AG04450 (cell line): ENCODE measurements at places on chromosomes 1 and 21.

DNA sequence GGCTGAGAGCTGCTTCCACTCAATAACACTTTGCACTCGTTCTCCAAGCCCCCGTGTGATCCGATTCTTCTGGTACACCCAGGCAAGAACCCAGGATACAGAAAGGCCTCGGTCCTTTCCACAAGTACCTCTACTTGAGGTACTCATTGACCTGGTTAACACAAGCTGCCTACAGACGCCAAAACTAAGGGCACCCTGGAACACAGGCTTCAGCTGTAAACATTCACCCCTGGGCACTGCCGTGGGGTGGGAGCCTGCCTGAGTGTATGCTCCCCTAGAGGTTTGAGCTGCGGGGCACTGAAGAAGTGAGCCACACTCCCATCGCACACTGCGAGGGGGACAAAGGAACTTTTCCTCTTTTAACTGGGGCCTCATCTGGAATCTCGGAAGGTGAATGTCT lies 30.5 kb downstream of the LRRC3 start:
- no peak for DNase-seq

GRCh38 chr1:150628766-150629114 lies 672 bp downstream of the ENSA start:
- DNase-seq, result no peak

DNA sequence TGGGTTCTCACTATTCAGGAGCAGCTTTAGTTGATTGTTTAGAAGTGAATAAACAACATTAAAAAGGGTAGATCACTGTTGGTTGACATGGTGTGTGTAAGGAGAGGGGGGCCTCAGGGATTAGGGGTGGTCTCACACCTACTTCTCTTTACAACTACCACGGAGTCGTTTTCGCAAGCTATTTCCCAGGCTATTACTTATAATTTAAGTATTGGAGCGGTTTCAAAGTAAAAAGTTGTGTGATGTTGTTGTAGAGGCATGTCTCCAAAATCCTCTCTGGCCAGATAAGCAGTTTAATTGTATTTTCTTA lies 1.3 kb downstream of the GPSM2 start:
- no peak for DNase-seq

- no peak for DNase-seq
Observed at GRCh38 chr1:197013234-197013633, 35.9 kb downstream of the CFHR5 start.

DNA sequence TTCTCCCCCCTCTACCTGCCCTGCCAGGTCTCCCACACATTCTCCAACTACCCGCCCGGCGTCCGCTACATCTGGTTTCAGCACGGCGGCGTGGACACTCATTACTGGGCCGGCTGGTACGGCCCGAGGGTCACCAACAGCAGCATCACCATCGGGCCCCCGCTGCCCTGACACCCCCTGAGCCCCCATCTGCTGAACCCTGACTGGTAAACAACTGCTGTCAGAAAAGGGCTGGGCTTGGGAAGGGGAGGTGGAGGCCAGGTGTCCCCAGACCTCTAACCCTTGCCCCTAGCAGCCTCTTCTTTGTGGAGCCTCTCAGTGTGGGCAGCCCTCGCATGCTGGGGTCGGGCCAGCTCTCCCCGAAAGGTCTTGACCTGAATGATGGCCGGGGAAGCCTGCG lies 2.9 kb upstream of the FBXO6 start:
- DNase-seq, result no peak

GRCh38 chr1:19113697-19114092 lies 96.4 kb downstream of the UBR4 start:
- no peak for DNase-seq

DNA sequence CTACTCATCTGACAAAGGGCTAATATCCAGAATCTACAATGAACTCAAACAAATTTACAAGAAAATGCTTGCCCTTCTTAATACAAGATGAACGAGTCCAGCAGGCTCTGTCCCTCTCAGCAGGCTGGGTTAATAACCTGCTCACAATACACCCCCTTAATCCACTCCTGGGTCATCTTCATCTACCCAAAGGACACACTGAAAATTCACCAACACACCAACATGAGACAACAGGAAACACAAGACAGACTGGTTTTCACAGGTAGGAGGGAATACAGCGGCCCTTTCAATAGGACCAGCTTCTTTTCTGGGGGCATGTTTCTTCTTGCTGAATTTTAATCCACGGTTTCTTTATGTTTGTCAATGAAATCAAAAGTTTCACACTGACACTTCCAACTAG lies 44.6 kb downstream of the SUSD4 start:
- no peak for DNase-seq

DNA sequence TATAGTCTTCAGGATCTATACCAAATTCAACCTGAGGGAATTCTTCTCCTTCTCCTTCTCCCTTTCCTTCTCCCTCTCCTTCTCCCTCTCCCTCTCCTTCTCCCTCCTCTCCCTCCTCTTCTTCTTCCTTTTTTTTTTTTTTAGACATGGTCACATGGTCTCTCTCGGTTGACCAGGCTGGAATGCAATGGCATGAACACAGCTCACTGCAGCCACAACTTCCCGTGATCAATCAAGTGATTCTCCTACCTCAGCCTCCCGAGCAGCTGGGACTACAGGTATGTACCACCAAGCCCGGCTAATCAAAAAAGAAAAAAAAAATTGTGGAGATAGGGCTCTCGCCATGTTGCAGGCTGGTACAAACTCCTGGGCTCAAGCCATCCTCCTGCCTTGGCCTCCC lies 51.5 kb downstream of the DNAI4 start:
- no peak for DNase-seq

DNA sequence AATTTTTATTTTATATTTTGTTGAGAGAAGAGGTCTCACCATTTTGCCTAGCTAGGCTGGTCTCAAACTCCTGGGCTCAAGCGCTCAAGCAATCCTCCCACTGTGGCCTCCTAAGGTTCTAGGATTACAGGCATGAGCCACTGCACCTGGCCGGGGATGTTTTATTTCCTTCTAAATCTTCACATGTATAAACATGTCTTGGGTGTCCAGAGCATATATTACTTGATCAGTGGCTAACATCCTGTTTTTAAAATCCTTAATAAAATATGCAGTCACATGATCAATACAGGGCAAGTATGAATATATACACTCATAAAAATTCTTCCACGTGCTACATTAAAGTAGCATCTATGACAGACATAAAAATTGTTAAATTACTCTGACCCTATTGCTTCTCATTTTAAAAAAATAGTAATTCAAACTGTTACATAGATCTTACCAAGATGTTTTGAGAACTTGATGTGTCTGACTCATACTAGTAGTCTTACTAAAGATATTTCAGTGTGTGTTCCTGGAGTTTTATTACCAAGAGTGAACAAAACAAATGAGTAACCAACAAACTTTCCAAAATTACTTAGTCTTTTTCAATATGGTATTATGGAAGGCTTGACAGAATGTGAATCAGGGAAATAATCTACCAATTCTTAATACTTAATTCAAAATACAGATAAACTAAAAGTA lies 222.5 kb downstream of the SLC45A1 start:
- peak; percentile 21 for DNase-seq

DNA sequence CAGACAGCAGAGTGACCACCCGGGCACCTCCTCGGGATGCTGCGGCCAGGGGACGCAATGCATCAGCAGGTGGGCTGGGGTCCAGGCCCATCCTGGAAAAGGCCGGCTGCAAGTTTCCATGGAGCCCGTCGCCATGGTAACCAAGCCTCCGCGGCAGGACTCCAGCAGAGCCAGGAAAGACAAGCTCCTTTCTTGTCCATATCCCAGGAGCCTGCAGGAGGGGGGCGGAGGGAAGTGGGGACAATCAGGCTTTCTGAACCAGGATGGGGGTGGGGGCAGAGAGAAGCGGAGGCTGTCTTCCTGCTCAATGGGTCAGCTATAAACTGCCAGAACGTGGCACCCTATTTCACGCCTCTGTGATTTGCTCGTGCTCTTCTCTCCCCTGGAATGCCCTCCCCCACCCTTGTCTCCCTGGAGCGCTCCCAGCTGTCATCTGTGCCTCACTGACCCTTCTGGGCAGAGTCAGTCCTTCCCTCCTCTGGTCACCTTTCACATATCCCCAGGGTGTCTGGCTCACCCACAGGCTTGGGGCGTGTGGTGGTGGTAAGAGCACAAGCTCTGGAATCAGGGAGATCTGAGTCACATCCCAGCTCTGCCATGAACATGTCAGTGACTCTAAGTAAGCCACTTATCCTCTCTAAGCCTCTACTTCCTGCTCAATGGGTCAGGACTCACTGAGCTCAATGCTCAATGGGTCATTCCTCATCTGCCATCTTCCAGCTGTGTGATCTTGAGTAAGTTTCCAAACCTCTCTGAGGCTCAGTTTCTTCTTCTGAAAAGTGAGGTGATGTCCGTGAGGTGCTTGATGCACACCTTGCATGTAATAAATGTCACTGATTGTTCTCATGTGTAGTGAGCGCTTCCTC lies 58.9 kb upstream of the LAPTM5 start:
- DNase-seq, result peak; percentile 45

GRCh38 chr1:168673974-168674683 lies 54.9 kb downstream of the DPT start:
- no peak for DNase-seq

GRCh38 chr1:202274611-202275010 lies 67.1 kb downstream of the UBE2T start:
- DNase-seq, result no peak

DNA sequence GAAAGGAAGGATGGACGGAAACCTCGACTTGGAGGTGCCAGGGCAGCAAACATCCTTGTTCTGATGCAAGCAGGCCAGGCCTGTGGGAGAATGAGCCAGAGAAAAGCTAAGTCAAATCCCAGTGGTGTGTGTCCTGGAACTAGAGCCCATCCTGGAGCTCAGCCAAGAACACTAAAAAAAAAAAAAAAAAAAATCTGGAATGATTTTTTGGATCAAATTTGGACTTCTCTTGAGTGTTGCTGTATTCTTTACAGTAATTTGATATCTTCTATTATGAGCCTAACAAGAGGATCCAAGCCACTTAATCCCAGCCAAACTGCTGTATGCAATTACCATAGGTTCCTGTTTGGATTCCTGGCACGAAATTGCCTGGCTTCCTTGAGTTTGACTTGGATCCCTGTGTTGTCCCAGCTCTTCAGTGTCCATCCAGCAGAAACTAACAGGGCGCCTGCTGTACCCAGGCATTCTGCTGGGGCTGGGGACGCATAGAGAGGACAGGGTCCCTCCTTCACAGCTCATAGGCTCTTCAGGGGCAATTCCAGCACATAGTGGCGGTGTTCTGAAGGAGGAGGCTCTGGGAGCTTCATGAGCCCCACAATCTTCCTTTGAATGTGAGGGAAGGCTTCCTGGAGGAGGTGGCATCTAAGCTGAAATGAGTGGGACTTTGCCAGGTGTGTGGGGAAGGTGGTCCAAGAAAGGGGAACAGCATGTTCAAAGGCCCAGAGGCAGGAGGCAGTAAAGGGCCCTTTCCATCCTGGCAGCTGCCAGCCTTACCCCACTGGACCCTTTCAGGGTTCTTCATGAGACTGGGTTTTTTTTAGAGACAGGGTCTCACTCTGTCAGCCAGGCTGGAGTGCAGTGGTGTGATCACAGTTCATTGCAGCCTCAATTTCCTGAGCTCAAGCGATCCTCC lies 24.7 kb downstream of the EPHX1 start:
- no peak for DNase-seq

GRCh38 chr1:153922076-153922971 lies 448 bp downstream of the GATAD2B start:
- no peak for DNase-seq

DNA sequence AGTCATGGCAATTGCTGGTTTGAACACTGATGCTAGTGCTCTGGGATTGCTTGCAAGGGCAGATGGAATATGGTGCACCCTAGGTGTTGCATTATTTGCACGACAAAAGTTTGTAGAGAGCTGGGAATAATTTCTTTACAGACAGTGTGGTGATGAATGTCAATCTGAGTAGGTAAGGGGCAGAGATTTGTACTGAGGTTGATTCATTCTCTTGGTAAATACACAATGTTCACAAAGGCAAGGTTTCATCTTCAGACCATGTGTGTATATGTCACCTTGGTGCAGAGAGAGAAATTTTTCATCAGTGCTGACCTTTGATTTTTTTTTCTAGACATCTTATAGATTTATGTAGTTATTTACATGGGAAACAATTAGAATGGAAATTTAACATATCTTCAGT lies 5.0 kb downstream of the PTPRC start:
- no peak for DNase-seq

- DNase-seq, result no peak
Observed at GRCh38 chr1:33971018-33971710, 107.3 kb downstream of the HMGB4 start.

DNA sequence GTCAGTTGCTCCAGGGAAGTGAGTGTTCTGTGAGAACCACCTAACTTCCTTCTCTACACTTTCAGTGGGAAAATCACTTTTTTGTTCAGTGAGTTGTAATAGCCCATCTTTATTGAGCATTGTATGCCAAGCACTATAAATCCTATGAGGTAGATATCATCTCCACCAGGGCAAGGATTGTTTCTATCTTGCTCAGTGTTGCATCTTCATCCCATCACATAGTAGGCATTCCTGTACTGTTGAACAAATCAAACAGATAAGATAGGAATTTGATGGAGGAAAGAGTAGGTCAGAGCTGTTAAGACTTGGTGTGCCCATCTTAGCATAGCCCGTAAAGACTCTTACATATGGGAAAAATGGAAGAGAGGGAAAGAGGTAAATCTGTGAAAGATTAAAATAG lies 2.9 kb upstream of the PIGV start:
- no peak for DNase-seq

- no peak for DNase-seq
Observed at GRCh38 chr1:202794051-202794740, 14.0 kb downstream of the KDM5B start.

DNA sequence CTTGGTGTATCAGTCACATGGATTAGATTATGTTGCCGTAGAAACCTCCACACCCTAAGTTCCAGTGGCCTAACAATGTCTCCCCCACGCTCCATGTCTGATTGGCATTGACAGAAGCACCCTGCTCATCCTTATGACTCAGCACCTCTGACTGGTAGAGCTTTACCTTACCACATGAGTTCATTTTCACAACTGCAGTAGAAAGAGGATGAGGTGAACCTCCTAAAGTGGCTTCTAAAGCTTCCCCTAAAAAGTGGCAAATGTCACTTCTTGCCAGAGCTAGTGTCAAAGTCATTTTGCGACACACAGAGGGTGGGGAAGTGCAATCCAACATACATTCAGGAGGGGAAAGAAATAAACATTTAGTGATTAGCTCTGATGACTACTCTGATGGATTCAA lies 30.6 kb upstream of the LYPD8 start:
- DNase-seq, result no peak

GRCh38 chr1:101178688-101179491 lies 57.9 kb upstream of the S1PR1 start:
- DNase-seq, result no peak

DNA sequence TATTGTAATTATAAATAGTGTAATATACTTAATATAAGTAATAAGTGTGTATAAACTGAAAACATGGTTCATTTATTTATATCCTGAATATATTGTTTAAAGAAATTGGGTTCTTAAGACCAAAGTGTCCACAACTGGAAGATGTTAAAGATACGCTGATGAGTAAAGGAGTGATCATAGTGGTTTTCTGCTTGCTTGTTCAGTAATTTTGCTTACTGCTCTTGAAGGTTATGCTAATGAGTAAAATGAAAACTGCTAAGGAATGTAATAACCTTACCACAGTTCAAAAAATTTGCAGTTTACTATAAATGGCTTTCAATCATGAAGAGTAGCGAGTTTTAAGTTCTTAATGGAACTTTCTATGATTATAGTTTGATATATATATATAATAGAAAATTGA lies 22.0 kb downstream of the DONSON start:
- no peak for DNase-seq
